ENCODE measurements at places on chromosomes 12 and 14.
A peak's percentile ranks its signal among the peaks of the same experiment; 100 is the strongest.

DNA sequence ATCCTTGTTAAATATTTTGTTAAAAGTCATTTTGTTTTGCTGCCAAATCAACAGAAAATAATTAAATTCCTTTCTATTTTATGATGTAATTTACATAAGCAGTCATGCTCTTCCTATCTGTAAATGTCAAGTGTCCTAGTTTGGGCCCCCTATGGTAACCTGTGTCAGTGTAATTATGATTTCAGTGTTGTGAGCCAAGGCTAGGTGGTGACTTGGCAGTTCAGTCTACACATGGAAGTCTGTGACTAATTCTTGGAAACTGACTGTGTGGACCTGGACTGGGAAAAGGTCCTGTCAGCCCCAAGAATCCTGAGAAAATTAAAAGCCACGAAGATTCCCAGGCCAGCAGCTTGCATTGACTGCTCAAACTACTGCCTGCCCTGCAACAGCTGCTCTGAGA, 371.0 kb downstream of the FUT8 start:
- no peak for DNase-seq

- DNase-seq = no peak
Observed at GRCh38 chr14:34184126-34184525, 233.3 kb upstream of the EGLN3 start.

DNA sequence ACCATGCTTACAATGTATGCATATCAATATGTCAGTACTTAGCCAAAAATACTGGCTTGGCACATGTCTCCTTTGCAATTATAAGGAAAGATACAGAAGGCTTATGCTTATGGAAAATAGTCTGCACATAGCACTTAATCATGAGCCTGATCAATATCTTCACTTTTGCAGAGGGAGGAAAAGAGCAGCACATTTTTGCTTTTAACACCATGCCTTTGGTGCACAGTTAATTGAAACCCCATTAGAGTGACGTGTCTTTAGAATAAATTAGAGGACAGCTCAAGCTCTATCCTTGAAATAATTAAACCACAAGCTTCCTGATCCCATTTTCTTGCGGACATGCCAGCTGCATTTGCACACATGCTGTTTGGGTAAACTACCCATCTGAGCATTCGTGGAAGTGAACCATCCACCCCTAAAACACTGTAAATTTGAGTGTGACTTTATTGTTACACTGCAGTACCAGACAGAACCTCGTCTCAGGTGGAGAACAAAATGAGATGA, 839.9 kb upstream of the MGAT4C start:
- DNase-seq = no peak

- peak; percentile 42 for DNase-seq
Observed at GRCh38 chr12:67758119-67758518, 109.6 kb downstream of the DYRK2 start.

DNA sequence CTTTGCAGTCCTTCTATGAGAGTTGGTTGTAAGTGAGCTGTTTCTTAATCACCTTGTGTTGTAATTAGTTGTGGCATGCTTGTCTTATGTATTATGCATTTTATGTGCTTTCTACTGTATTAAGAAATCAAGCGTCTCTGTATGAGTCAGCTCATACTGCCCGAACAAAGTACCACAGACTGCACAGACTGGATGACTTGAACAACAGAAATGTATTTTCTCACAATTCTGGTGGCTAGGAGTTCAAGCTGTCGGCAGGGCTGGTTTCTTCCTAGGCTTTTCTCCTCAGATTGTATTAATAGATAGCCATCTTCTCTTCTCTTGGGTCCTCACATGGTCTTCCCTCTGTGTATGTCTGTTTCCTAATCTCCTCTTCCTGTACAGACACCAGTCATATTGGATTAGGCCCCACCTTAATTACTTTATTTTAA, 77.7 kb downstream of the FLRT2 start:
- DNase-seq = no peak

- DNase-seq = no peak
Observed at GRCh38 chr12:55614764-55615163, 21.9 kb upstream of the OR10P1 start.

DNA sequence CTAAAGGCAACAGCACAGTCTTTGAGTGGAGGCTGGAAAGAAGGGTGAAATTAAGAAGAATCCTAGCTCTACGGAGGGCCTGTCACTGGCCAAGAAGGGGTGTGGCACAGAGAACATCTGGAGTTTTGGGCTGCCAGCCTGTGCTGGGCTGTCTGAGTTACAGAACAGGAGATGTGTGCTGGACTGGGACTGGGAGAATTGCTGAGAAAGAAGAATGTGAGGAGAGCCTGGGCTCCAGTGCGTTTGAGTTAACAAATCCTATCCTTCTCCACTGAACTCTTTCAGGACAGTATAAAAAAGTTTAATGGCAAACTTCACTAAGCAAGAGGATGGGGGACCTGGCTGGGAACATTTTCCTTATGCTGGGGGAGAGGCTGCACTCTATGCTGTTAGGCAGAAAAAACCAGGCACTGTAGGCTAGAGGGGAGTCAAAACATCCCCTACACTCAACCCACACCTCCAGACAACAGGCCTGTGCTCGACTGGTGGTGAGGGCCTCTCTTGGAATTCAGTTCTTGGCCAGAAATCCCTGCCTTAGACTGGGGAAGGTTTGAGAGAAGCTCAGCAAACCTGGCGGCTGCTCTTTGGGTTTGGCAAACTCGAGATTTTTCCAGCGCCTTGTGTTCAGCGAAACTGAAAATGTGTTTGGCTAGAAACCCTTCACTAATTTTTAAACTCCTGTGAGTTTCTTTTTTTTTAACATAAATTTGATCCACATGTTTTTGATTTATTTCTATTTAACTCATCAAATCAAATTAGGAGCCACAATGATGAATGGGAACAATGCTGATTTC, 217.3 kb downstream of the MON2 start:
- DNase-seq = no peak

GRCh38 chr14:53011053-53011462, 60.2 kb upstream of the FERMT2 start:
- no peak for DNase-seq

DNA sequence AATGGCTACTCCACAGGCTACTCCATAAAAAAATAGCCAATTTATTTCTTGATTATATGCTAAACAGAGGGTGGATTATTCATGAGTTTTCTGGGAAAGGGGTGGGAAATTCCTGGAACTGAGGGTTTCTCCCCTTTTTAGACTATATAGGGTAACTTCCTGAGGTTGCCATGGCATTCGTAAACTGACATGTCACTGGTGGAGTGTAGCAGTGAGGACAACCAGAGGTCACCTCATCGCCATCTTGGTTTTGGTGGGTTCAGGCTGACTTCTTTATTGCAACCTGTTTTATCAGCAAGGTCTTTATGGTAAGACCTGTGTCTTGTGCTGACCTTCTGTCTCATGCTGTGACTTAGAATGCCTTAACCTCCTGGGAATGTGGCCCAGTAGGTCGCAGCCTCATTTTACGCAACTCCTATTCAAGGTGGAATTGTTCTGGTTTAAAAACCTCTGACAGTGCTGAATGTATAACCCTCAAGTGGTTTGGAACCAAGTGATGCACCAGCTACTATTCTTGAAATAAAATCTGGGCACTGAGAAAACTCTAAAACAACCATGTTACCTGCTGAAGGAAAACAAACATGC, 27.7 kb downstream of the C12orf56 start:
- no peak for DNase-seq

DNA sequence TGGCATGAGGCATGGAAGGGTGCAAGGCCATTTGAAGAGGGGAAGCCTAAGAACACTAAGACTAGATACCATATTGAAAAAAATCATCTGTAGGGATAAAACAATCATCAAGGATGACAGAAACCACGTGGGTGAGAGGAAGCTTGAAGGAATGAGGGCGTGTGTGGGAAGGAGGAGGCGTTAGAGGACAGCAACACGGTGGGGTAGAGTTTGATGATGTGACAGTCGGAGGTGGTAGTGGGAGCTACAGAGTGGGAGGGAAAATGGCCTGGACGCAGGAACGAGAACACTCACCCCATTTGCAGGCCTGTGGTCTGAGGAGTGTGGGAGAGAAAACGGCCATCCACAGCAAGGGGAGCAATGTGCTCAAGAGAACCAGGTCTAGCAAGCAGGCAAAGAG, 25.4 kb upstream of the NUDT4 start:
- DNase-seq = no peak

- no peak for DNase-seq
Observed at GRCh38 chr14:92322516-92322915, 449 bp upstream of the SLC24A4 start.

DNA sequence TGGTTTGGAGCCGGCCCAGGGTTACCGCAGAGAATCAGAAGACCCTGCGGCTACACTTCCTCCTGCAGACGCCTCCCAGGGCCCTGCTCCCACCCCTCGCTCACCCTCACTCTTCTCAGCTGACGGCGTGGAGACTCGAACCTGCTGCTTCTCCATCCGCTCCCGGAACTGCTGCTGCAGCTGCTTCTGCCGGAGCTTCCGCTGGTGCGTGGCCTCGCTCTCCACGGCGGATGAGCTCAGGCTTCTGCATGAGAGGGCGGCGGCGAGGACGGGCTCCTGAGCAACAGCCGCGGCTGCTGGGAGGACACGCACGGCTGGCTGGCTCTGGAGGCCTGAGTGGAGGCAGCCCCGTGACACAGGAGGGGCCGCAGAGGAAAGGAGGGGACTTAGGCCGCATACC, 33.3 kb downstream of the RAD52 start:
- no peak for DNase-seq

GRCh38 chr12:26823390-26823789, 9.6 kb downstream of the ITPR2 start:
- DNase-seq = no peak

GRCh38 chr12:53564278-53564677, 57.0 kb upstream of the NPFF start:
- no peak for DNase-seq
